ENCODE measurements at places on chromosomes 5 and 9. TPM values are rescaled to one million over a fixed set of nuclear protein-coding genes. Genes with fewer than 3 reads are reported as not detected.

Gene NIPSNAP3A
- total RNA-seq = 39.0 TPM

Gene GRAMD2B
- 8.6 TPM for total RNA-seq

DNA sequence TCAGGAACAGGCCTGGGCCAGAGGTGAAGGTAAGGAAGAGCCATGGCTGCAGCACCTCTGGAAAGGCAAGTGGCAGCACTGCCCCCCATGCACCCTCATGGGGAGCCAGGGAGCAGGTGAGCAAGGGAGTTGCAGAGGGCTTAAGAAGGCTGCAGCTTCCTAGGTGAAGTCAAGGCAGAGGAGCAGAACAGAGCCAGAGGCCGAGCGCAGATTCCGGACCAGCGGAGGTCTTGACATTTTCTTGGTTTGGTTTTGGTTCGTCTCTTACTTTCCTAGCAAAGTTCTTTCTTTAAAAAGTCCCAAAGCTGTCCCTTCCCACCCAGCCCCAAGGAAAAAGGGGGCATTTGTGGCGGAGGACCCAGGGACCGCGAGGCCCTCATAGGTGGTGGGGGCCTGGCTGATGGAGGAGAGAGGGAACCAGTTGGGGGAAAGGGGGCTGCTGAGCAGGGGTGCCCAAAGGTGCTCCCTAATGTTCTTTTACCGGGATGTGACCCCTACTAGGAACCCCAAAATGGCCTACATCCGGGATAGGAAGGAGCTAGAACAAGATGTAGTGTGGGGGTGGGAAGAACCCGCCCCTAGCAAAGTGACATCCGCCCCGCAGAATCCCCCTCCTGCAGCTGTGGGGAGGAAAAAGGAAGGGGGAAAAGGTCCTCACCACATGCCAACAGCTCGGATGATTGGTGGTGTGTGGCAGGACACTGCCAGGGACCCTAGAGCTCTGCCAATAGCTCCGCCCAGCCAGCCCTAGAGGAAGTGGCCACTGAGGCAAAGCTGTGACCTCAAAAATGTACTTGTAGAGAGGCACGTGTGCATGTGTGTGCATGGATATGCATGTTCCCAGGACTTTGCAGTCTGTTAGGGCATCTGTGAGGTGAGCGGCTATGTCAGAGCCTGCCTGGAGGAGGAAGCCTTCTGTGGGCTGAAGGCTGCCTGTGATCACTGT is 914 bp upstream of the CD72 start:
- no peak for DNase-seq

- DNase-seq = no peak
These were observed 143.0 kb downstream of the XRCC4 start for GRCh38 chr5:83220331-83220730.

Gene DRD1
- total RNA-seq = 1.3 TPM

DNA sequence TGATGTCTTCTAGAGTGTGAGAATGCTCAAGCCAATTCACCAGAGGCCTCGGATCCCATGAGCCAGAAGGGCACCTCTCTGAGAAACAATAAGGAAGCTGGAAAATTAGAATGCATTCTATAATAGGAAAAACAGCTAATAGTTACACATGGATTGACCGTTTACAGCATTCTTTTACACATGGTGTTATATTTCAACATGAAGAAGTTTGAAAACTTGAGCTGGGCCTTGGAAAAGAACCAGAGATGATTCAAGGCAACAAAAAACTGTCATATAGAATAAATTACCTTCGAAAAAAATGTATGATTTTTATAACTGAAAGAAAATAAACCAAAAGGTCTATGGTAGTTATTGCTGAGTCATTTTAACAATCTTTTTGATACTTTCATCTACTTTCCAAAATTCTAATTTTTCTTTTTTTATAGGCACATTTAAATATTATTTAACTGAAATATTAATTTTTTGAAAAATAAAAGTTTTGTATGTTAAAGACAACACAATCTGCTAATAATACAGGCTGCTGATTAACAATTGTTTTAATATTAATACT is 6.2 kb downstream of the SH3TC2 start:
- DNase-seq = no peak

GRCh38 chr9:127595611-127596010 is 16.5 kb upstream of the STXBP1 start:
- DNase-seq = no peak
